ENCODE measurements at places on chromosomes 13 and 19.

DNA sequence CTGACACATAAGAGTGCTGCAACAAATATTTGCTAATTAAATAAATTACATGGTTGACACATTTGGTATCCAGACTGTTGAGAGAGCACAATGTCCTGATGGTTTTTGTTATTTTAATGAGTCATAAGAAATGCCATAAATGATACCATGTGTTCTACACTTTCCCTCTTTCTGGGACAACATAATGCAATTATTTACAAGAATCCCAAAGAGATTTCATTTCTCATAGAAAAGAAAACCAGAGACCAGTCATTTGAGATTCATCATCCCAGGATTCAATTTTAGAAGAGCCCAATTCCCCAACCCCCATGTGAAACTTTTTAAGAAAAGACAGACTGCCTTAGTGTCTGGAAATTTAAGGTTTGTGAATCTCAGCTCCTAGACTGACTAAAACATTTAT, 399.6 kb downstream of the DCT start:
- no peak for DNase-seq

- DNase-seq: no peak
Observed at GRCh38 chr13:91346850-91347201, 661 bp upstream of the MIR17HG start.

- no peak for DNase-seq
Observed at GRCh38 chr13:51000571-51001260, 91.1 kb downstream of the RNASEH2B start.

DNA sequence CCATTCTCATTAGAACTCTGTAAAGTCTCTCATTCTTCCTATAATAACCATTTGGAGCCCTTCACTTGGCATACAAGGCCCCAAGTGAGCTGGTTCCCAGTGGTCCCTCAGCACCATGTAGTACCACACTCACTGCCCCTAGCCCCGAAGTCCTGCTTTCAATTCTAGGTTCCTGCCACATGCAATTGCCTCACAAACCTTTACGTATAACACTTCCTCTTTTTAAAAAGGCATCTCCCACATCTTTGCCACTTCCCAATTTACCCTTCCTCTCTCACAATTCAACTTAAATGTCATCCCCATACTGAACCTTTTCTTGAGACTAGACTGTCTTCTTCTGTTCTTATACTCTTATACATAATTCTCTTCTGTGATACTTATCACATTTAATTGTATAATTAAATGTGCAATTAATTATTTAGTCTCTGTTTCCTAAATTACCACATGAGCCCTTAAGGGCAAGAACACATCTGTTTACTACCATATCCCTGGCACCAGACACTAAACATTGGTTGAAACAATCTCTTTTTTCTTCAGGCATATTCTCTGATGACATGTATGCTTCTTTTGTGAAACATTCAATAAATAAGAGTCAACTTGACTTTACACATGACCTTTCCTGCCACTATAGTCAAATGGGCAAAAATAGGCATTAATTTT, 304.0 kb downstream of the SPRY2 start:
- DNase-seq: no peak

GRCh38 chr13:36086117-36086516, 45.1 kb downstream of the DCLK1 start:
- no peak for DNase-seq

DNA sequence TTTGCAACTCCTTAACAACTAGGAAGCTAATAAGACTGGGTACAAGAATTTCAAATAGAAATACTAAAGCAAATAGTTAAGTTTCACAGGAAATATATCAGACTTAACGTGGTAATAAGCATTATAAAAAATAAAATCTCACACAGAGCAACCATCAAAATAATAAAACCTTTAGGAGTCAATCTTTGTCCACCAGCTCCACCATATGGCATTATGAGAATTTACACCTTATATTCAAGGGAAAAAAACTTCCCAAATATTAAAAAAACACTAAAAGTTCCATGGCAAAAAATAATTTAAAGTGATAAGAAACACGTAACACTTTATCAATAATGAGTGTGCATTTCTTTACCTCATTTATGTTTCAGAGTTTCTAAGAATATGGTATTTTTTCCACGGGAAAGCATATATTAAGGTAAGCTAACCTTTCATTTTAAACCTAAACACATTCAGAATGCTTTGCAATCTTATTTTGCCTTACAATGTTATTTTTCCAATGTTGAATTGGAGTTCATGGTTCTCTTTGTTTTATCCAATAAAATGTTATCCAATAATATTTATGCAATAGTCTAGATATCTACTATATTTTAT, 423.2 kb upstream of the SGCG start:
- DNase-seq: peak; percentile 17

DNA sequence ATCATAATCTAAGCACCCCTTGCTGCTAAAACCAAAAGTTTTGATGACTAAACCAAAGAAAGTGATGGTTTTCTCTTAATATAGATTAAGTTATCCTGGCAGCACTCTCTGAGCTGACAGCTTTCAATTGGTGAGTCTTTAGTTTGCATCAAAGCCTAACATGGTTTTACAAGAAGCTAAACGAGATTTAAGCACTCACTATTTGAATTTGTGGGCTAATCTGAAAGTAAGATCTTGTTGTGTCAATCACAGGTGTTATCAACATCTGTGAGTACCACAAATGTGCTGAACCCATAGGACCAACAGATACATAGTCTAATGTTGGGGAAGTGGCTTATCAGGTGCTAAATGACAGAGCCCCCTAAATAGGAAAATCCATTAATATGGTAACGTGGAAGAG, 223.9 kb downstream of the LHFPL6 start:
- DNase-seq: no peak

DNA sequence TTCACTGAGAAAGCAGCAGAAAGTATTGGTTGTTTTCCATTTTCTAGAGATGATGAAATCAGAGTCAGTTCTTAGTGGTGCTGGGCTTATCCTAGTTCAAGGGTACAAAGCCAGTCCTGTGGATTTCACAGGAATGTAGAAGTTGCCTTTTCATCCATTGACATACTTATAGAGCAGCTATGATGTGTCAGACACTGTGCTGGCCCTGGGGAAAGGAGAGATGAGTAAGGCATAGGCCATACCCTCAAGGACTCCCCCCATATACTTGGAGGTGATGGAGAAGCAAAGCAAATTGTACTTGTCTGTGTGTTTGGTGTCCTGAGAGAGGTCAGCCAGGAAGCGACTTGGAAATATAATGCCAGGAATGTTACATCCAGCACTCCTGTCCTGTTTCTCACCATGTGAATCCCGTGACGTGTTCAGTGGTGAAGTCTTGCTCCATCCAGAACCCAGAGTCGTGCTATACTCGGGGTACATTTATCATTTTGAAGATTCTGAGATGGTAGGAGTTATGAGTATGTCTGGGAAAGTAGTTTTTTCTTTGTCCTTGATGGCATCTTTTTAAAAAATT, 22.6 kb downstream of the ERCC5 start:
- DNase-seq: no peak

DNA sequence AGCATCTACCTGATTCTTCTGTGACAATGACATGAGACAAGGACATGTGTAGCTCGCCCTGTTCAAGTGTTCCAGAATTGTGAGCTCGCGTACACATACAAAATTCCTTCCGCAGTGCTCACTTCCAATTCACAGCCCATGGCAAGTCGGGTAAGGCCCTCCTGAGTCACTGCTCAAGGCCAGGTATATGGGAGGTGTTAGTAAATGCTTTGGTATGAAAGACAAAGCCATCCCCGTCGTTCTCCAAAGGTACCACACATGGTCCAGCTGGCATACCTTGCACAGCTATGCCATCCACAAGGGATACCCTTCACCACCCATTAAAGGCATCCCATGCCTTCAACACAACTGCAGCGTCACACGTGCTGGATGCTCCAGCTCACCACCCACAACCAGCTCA, 4.4 kb upstream of the ELL start:
- no peak for DNase-seq

- DNase-seq: no peak
Observed at GRCh38 chr13:39245688-39246087, 207.4 kb downstream of the NHLRC3 start.

DNA sequence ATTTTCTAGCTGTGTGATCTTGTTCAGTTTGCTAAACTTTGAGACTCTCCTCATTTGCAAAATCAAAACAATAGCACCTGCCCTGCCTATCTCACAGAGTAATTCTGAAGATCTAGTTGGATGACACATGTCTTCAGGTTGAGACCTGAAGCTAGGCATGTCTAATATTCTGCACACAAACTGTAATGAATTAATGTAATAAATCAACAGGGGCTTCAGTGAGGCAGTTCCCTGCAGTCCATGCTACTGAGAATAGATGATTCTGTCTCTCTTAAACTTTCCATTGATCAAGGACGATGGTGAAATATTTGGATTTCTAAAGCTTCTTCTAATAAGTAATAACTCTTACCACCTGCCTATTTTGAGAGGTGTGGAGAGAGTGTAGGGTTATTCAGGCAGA, 268.1 kb upstream of the TMTC4 start:
- no peak for DNase-seq

- DNase-seq: no peak
Observed at GRCh38 chr13:25330541-25330940, 29.1 kb downstream of the NUP58 start.

GRCh38 chr19:43331435-43332010, 22.0 kb upstream of the CD177 start:
- DNase-seq: no peak

DNA sequence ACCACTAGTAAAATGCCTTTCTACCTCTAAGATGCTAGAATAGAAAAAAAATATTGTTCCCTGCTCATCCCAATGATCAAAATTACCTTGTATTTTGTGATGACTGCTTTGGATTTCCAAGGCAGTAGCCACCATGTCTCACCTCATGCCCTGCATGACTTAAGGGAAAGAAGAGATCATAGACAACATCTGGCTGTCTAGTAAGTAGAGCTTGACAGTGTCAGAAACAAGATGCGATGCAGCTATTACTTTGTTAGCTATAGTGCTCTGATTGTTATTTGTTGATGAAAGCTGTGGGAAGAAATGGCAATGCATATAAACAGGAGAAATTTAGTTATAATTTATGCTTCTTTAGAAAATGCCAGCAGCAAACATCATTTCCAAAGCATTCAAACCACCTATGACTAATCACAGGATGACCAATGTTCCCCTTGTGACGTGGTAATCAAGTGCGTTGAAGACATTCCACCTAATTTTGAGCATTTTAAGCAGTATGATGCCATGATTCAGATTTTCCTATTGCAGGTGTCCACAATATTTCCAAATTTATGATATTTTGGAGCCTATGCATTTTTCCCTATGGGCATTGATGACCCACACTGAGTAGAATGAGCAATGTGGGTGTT, 308.3 kb downstream of the KCNRG start:
- peak; percentile 28 for DNase-seq

- peak; percentile 49 for DNase-seq
Observed at GRCh38 chr13:30341815-30342570, 34.6 kb upstream of the KATNAL1 start.
